ENCODE measurements at places on chromosomes 5 and 9.

DNA sequence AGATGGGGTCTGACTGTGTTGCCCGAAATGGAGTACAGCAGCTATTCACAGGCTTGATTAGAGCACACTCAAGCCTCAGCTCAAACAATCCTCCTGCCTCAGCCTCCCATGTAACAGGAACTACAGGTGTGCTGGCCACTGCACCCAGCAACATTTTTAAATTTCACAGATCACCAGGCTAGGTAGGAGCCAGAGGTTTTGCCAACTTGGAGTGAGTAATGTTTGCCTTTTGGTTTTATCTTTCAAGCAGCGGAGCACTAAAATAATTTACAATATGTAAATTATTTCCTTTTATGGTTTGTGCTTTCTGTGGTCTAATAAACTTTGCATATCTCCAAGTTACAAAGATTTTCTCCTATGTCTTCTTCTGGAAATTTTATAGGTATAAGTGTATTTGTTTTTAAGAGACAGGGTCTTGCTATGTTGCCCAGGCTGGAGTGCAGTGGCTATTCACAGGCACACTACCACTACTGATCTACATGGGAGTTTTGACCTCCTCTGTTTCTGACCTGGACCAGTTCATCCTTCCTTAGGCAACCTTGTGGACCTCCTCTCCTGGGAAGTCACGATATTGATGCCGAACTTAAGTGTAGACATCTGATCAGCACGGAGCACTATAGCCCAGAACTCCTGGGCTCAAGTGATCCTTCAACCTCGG lies 67.2 kb upstream of the SUSD1 start:
- DNase-seq, result no peak

GRCh38 chr5:148060881-148061280 lies 2.9 kb upstream of the SPINK5 start:
- DNase-seq, result no peak

GRCh38 chr5:91641730-91642350 lies 258.7 kb upstream of the ARRDC3 start:
- DNase-seq, result peak; percentile 67

DNA sequence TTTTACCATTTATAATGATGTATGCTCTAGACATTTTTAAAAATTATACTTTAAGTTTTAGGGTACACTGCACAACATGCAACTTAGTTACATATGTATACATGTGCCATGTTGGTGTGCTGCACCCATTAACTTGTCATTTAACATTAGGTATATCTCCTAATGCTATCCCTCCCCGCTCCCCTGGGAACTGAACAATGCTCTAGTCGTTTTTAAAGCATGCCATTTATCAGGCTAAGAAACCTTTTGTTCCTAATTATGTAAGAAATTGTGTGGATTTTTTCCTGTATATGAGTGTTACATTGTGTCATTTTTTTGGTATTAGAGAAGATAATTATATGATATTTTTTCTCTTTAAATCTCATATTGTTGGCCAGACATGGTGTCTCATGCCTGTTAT lies 72.8 kb upstream of the SGCD start:
- peak; percentile 54 for DNase-seq

DNA sequence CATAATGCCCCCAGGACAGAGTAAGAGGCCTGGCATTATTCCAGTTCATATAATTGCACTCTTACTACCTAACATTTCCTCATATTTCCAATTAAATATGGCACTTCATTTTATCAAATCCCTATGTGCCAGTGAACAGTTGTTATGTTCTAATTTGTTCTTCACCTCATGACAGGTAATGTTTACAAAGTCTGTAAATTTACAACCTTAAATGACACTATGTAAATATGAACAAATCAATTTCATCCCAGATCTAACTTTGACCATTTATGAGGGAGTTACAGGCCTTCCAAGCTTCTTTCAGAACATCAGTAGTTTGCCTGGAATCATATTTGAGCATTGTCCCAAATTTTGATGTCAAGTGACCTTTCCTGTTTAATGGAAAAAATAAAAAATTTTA lies 592.6 kb upstream of the CDH6 start:
- no peak for DNase-seq

- no peak for DNase-seq
These were observed 131.6 kb downstream of the GOLPH3 start for GRCh38 chr5:32042551-32042961.

DNA sequence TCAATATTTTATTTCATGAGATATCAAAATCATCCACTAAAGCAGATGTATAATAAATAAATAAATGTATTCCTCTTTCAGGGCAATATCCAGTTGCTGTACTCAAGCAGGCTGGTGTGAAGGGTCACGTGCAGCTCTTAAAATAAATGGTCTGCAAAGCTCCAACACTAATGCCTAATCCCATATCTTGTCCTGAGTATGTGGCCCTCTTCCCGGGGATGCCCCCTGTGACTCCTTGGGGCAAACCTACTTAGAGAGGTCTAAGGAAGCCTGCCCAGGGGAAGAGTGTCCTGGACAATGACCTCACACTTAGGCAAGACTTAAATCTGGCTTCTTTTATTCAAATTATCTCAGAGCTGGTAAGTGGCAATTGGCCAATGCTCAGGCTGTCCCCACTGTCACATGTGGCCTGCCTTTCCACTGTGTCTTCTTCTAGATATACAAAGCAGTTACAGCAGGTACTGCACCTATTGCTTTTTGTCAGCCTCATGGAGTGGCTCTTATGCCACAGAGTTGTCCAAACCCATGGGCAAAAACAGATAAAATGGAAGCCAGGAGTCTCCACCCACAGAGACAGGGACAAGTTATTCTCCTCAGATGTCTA lies 55.3 kb downstream of the SEMA5A start:
- DNase-seq, result no peak

- peak; percentile 29 for DNase-seq
These were observed 172.8 kb downstream of the ERCC6L2 start for GRCh38 chr9:96048104-96048955.

- no peak for DNase-seq
These were observed 33.9 kb downstream of the LMNB1 start for GRCh38 chr5:126810596-126811380.

- peak; percentile 81 for DNase-seq
These were observed 35.2 kb upstream of the SPATA31C2 start for GRCh38 chr9:88173378-88173999.

DNA sequence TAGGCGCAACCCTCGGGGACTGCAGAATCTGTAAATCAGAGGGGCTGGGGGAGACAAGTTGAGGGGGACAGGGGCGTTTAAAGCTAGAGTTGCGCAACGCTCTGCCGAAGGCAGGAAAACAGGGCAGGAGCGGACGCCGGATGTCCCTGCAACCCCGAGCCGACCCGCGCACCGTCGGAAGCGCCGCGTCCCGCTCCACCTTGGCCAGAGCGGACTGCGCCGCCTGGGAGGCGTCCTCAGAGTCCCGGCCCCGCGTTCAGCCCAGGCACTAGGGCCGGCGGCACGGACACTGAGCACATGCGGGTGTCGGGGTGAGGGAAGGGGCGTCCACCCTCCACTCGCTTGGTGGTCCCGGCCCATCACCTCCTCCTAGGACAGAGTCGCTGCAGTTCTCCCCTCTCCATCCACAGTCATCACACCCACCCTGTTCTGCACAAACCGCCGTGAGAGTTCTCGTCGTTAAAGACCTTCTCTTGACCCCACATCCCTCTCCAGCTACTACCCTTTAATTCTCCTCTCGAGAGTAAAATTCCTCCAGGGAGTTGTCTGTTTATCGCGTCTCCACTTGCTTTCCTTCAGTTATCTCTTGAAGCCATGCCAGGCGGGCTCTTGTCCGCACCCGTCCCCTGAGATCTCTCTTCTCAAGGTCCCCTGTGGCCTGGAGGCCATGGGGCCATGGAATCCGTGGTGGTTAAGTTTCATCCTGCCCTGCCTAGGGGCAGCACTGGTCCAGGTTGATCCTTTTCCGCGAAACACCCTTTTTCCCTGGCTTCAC lies 796 bp upstream of the PDLIM7 start:
- no peak for DNase-seq

DNA sequence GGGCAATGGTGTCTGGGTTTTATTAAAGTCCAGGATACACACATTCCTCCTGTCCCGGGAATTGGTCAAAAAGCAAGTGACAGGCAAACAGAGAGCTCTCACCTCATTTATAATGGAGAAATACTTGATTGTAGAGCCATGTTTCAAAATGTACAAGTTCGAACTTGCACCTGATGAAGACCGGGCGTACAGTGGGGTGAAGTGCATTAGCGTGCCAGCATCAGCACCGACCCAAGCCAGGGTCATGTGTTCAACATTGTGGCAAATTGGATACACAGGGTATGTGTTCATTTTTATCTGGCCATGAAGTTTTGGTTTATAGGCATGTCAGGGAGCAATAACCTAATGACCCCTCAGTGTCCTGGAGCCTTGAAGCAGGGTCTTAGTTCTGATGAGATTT lies 472.5 kb downstream of the IRX1 start:
- DNase-seq, result no peak

DNA sequence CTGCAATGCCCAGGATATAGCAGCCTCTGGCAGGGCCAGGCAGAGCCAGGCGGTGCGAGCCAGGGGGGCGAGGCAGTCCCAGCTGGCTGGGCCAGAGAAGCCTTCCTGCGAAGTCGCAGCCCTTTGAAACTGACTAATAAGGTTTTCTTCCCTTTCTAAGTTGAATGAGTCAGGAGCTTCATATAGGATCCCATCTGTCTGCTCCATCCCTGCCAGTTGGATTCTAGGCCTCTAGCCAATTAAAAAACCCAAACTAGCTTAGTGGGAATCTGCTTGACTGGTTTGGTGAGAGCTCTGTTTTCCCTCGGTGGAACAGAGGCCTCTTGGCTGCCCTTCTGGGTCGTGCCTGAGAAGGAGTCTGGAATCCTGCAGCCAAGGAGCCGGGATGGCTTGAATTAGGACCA lies 70.1 kb upstream of the RAPGEF1 start:
- peak; percentile 28 for DNase-seq

GRCh38 chr5:159341906-159342310 lies 11.6 kb upstream of the IL12B start:
- DNase-seq, result peak; percentile 70

- DNase-seq, result no peak
These were observed 73.8 kb downstream of the MRPL36 start for GRCh38 chr5:1725641-1726468.

GRCh38 chr9:81893929-81894328 lies 34.3 kb upstream of the SPATA31D4 start:
- DNase-seq, result no peak

DNA sequence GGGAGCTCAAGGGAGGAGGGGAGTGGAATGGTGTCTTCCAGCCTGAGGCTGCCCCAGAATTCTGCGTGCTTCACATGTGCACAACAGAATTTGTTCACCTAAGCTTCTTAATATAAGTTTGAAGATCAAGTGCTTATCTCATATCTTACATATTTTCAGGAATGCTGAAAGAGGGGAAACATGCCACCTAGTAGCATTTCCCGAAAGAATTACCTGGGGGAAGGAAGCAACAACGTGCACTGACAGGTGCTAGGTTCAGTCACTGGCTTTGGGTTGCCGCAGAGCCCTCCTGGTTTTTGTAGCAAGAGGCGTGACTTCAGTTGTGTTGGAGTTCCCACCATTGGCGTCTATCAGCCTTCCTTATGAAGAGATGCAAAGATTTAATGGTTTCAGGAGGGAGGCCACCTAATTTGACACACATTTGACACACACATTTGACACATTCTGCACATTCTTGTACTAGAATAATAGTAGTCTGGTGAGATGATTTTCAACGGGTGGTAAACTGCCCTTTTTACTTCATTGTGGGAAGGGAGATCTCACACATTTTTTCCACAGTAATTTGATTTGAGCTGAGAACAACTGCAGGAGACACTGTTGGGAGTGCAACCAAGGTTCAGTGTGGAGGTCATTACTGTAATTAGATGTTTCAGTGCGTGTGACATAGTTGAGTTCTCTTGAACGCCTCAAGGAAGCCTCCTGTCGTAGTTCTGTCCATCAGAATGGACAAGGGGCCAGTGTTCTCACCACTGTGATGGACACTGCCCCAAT lies 481.3 kb downstream of the CCDC171 start:
- peak; percentile 31 for DNase-seq

GRCh38 chr9:20749496-20750198 lies 65.6 kb downstream of the FOCAD start:
- DNase-seq, result no peak

GRCh38 chr9:74948937-74949336 lies 3.8 kb downstream of the C9orf40 start:
- DNase-seq, result no peak

GRCh38 chr9:11128156-11128555 lies 515.4 kb upstream of the PTPRD start:
- DNase-seq, result no peak

GRCh38 chr9:129270205-129270604 lies 92.1 kb upstream of the IER5L start:
- no peak for DNase-seq

GRCh38 chr9:81394881-81395675 lies 294.3 kb downstream of the TLE1 start:
- no peak for DNase-seq

GRCh38 chr5:170345971-170346370 lies 43.2 kb downstream of the KCNMB1 start:
- DNase-seq, result no peak

DNA sequence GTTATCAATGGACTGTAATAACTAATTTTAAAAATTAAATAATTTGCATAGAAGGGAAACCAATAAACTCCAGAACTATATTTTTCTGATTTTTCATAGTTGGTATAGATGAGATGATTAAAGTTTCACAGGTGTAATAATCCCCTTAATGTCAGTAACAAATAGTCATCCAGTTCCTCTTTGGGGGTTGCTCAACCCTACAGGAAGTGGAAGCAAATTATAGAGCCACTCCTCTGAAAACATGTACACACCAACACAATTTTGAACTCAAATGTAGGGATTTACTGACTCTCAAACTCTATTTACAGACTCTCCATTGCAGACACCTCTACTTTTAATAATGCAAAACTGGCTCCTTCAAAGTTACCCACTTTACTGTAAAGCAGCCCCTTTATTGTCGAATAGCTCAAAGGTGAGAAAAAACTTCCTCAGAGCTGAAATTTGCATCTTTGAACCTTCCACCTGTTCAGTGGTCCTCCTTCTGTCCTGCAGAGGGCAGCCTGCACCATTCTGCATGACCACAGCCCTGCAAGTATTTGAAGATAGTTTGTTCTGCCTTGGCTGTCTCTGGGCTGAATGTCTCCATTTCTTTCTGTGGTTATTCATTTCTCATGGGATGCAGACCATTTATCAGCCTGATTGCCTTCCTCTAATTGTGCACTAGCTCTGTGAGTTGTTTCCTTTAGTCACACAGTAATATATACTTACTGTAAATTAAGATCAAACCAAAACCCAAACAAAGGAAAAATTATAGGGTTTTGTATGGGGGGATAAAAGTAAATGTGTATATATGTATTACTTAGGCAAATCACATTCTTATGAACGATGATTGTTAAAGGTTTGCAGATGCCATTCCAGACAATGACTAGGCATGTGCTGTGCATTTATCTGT lies 383.2 kb upstream of the SGCD start:
- peak; percentile 78 for DNase-seq
